Activated naive CD8-positive, alpha-beta T cell treated with anti-CD3 and anti-CD28 coated beads, Interleukin-2, amount 10 ng/mL, durations not matched to agents 7 days and 5 days (primary cell): ENCODE measurements at places on chromosomes 7 and 10. TPM values are rescaled to one million over a fixed set of nuclear protein-coding genes. Genes with fewer than 3 reads are reported as not detected.

EPHB6 gene
- 20.1 TPM for total RNA-seq

FRAT1 gene
- total RNA-seq: 11.7 TPM

SORCS3 gene
- total RNA-seq: not detected

LRRD1 gene
- total RNA-seq: not detected

MCM10 gene
- total RNA-seq: 40.2 TPM

POR gene
- 61.5 TPM for total RNA-seq

GPR85 gene
- total RNA-seq: not detected

POP7 gene
- total RNA-seq: 29.6 TPM

SHH gene
- total RNA-seq: not detected

ZNF488 gene
- total RNA-seq: not detected

SLC26A3 gene
- not detected for total RNA-seq

UTF1 gene
- total RNA-seq: not detected

JAKMIP3 gene
- 0.28 TPM for total RNA-seq

CYTH3 gene
- 12.5 TPM for total RNA-seq

CUBN gene
- 3.7 TPM for total RNA-seq

NUTM2E gene
- 0.37 TPM for total RNA-seq

BAG3 gene
- total RNA-seq: 15.0 TPM

TWIST1 gene
- total RNA-seq: not detected

GPR15LG gene
- total RNA-seq: not detected

VIPR2 gene
- 0.99 TPM for total RNA-seq

CYP26C1 gene
- total RNA-seq: not detected

GHRHR gene
- total RNA-seq: not detected

PON3 gene
- total RNA-seq: not detected
